CD4-positive, alpha-beta T cell treated with Interleukin-10 for 1 hour (primary cell): ENCODE measurements at places on chromosomes 12 and 14.

DNA sequence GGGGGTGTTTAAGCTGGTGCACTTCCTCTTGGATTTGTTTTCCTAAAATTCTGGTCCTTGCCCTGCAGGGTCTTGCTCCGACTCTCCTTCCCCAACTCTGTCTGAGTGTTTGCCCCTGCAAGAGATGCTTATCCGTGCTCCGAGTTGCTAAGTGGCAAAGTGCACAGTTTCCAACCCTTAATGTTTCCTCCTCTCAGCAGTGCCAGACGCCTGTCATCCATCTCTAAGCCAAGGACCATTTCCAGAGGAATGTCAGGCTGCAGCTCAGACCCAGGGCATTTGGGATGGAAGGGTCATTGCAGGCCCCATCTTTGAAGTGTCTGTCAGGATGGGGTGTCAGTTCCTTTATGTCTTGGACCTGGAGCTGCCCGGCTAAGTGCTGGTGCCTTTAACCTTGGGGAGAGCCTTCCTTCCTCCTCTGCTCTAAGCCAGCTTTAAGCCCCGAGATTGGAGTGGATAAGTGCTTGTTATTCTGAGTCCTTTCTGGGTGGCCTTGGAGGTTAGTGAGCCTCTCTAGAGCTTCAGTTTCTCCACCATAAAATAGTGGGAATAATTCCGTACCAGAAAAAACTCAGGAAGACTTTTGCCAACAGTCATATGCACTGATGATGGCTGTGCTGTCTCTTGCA, 15.0 kb downstream of the WNT5B start:
- DNase-seq: no peak

DNA sequence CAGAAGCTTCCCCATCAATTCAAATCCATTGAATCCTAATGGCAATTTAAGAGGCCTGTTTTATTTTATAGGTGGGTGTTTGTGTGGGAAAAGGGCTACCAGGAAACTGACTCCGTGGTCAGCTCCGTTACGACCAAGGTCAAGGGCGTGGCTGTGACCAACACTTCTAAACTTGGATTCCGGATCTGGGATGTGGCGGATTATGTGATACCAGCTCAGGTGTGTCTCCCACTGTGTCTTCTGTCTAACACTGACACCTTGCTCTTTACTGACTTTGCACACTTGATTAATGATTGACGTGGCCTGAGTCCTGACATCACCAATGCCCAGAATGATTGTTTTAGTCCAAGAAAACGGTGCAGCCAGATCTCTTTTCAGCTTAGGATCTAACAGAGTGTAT, 7.1 kb downstream of the P2RX4 start:
- DNase-seq: no peak

DNA sequence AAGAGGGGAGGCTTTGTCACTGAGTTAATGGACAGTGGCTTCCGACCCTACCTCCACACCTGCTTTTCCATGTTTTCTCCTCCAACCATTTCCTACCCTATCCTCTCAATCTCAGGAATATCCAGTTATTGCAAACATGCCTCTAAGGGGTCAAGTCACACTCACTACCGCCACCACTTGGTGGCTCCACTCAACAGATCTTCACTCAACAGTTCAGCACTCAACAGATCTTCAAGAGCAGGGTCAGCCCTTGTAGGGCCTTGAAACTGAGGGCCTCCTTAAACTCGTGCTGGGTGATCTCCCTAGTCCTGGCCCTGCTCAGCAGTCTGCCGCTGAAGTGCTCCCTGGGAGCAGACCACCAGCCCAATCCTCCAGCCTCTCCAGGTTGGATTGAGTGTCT, 14.2 kb downstream of the ZNF641 start:
- no peak for DNase-seq

DNA sequence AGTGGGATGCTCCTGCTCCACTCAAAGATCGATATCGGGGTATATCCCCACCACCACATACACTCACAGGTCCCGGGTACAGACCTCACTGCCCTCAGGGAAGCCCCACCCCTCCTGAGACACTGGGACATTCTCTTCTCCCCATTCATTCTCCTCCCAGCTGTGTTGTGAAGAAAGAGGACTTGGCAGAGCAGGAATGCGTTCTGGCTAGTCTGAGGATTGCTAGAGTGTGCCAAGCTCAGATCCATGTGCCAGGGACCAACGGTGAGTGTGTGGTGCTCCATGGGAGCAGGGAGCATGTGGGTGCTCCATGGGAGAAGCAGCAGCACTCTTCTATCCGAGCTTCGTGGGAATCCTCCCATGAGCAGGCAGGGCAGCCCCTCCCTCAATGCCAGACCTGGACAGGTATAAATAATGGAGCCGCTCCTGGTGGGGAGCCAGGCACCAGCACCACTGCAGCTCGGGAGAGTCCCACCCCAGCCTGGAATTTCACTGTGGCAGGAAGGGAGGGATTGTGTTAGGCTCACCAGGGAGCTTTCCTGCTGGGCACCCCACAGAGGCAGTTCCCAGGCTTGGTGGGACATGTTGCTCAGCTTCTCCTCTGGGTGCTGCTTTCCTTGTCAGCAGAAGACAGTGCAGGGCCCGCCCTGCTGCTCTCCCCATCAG, 2.3 kb upstream of the KRT5 start:
- DNase-seq: no peak
